ENCODE measurements at places on chromosomes 1 and 21.

DNA sequence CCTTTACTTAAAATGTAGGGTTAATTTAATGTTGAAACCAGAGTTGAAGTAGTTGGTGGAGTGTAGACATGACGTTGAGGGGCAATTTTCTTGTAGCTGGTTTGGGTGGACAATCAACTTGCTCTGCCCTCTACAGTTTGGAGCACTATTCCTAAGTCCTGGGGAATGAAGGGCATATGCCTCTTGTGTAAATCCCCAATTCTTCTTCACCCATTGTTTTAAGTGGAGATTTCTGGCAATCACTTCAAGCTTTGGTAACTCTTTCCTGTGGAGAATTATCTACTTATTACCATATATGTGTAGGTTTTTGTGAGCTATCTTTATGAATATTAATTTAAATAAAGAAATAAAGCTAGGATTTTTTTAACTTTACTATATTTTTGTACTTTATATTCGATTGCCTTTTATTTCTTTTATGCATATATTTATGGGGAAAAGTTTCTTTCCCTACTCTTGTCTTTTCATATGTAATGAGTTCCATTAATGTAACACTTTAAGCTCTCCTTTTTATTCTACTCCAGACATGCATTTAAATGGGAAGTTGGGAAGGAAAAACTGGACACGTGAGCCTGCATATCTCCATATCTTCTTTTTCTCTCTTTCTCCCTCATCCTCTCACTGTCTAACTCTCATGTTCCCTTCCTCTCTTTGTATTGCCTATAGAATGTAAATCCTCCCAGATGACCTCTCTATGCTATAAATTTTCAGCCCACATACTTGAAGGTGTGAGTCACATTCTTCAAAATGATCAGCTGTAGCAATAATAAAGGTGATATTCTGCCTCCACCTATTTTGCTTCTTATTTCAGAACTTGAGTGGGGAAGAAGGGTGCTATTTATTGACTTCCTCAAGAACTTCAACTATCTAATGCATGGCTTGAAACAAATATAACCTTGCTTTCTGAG is 276.7 kb downstream of the PTPRC start:
- DNase-seq = peak; percentile 26

DNA sequence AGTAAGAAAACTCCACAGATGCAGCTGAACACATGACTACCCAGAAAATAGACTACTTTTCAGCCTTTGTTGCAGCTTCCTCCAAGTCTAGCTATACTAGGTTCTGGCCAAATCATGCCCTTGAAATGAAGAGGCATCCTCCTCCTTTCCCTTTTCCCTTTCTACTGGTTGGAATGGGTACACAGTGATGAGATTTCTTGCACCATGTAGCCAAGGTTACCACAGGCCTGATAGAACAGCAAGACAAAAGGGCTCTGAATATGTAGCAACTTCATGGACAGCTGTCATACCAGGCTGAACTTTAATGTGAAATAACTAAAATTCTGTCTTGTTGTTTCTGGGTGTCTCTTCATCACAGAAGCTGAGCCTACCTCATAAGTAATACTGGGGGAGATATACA is 146.5 kb downstream of the PDE4B start:
- DNase-seq = no peak

GRCh38 chr1:94258873-94259331 is 21.5 kb upstream of the ARHGAP29 start:
- DNase-seq = peak; percentile 86

GRCh38 chr21:29406385-29406784 is 107.7 kb downstream of the BACH1 start:
- DNase-seq = no peak

- DNase-seq = no peak
These were observed 17.9 kb downstream of the PTPRF start for GRCh38 chr1:43548285-43549271.

DNA sequence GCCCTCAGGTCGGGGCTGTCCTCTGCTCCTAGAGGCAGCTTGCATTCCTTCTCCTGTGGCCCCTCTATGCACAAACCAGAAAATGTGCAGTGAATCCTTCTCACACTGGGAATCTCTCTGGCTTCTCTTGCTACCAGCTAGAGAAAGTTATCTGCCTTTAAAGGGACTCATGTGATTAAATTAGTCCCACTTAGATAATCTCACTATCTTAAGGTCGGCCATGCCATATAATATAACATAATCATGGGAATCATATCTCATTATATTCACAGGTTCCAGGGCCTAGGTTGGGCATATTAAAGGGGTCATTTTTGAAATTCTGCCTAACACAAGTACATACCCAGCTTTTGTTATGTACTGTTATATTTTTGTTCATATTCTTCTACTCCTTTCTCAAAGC is 31.4 kb downstream of the PTGFR start:
- no peak for DNase-seq

GRCh38 chr1:181508486-181509165 is 25.3 kb downstream of the CACNA1E start:
- DNase-seq = peak; percentile 6

- peak; percentile 67 for DNase-seq
These were observed 6.3 kb downstream of the NGF start for GRCh38 chr1:115331558-115332331.

GRCh38 chr21:45140346-45140940 is 66.1 kb downstream of the ADARB1 start:
- DNase-seq = peak; percentile 88

DNA sequence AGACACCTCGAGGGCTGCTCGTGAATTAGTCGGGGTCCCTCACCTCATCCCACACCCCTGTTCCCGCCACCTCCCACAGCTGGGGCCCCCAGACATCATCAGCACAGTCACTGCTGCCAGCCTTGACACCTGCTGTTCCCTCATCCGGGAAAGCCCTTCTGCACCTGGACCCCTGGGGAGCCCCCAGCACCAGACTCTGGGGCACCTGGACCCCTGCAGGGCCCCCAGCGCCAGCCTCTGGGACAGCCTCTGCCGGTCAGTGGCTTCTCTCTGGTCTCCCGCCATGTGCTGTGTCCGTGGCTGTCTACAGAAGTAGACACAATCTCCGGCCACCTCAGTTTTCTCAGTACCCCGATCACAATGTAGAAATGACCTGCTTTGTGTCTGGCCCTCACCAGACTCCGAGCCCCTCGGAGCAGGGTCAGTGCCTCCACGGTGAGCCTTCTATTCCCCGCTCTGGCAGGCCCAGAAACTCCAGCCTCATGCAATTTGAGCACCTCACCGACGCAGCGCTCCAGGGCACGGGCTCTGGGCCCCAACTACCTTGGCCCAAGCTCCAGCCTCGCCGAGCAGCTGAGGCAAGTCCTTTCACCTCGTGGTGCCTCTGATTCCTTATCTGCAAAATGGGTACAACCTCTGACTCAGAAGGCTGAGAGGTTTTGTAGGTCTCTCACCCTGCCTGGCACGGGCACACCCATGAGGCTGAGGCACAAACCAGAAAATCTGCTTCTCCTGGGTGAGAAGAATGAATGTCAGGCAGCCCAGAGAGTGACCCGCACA is 84.7 kb downstream of the RIPK4 start:
- no peak for DNase-seq

DNA sequence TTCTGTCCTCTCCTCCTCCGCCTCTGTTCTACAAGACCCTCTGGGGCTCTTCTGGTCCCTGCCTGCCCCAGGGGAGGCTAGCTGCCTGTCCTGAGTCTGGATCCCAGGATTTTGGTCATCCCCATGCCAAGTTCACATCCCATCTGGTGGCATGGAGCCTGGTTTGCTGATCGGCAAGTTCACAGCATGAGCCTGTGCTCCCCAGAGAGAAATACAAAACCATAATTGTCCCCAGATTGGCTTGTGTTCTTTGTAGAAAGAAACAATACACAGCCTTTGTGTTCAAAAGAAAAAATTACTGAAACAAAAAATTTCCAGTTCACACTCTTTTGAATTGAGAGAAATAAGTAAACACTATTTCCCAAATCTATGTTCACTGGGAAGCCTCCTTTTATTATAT is 149.4 kb upstream of the ZC3H12A start:
- no peak for DNase-seq

DNA sequence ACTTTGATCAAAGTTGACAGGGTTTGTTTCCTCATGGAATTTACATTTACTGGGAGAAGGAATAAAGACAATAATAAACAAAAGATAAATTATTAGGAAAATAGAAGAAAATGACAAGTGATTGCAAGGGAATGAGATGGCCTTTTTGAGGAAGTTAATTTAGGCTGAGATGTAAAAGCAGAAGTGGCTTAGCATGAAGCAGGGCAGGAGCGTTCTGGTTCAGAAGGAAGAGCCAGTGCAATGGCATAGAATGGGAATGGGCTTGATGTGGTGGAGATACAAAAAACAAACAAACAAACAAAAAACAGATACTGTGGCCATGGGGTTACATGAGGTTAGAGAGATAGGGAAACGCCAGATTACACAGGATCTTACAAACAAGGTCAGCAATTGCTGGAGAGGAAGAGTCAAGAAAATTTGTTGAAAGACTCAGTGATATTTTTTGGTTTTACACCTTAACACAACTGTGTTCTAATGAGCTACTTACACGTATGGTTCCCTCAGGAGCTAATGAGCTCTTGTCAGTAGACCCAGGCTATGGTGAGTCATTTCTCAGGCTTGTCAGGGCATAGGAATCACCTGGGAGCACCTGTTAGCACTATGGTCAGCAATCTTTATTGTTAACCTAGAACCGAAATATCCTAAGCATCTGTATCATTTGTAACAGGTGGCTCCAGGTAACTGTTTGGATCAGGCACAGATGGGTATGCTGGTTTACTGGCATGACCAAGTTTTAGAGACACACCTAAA is 8.7 kb upstream of the CADM3 start:
- no peak for DNase-seq

DNA sequence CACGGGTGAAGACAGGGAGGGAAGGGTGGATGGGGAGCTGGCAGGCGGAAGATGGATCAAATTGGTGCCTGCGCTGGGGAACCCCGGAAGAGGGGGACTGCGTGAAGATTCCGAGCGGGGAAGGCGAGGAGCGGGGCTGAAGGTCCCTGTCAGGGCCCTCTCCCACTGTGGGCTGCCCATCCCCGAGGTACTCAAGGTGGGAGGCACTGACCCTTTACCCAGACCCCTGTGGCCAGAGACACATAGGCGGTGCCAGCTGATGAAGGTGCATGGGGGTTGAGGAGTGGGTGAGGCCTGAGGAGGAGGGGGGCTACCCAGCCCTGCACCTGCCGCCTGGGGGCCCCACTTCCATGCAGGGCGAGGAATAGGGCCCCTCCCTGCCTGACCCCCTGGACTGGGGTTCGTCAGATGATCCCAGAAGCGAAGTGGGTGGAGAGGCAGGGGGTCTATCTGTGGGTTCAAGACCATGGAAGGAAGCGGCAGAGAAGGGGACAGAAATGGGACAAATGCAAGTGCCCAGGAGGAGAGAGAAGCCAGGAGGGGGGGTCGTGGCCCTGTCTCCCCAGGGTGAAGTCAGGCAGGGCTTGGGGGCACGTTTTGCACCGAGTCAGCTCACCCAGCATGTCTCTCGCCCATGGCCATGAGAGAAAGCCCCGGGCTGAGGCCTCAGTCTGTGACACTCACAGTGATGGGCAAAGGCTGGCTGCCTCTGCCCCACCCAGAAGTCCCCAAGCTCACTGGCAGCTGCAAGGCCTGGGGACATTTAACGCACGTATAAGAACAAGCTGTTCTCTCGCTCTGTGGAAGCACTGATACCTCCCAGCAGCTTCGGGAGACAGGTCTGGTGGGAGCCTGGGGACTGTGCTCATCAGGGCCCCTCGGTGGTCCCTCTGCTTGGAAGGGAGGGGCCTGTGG is 7.0 kb upstream of the MMEL1 start:
- DNase-seq = no peak

DNA sequence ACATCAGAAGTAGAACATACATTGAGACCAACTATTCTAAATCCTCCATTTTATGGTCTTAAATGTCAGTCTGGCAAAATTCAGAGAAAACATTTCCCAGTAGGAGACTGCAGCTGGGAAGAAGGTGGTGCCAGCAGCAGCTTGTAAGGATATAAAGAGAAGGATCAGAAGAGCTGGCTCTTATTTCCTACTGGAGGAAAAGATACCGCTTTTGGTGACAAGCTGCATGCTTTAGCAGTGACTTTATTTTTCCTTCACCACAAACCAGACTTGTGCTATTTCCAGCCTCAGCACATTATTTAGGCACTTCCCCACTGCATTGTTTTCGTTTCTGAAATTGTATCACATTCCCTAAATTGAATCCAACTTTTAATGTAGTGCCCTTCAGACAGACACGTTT is 28.4 kb downstream of the RNF11 start:
- DNase-seq = peak; percentile 93

DNA sequence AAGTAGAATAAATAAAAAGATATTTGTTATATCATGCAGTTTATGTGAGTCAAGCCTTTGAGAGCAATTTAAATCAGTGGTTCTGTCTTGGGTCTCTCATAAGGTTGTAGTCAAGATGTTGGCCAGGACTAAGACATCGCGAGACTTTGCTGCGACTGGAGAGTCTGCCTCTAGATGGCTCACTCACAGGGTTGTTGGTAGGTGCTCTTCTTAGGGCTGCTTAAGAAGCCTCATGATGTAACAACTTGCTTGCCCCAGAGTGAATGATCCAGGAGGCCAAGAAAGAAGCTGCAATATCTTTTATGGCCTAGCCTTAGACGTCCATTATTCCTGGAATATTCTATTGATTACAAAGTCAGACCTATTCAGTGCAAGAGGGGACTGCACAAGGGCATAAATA is 73.1 kb upstream of the CACHD1 start:
- no peak for DNase-seq

- no peak for DNase-seq
These were observed 33.1 kb downstream of the STPG1 start for GRCh38 chr1:24380508-24380907.

GRCh38 chr1:167258858-167259257 is 38.2 kb downstream of the POU2F1 start:
- no peak for DNase-seq

DNA sequence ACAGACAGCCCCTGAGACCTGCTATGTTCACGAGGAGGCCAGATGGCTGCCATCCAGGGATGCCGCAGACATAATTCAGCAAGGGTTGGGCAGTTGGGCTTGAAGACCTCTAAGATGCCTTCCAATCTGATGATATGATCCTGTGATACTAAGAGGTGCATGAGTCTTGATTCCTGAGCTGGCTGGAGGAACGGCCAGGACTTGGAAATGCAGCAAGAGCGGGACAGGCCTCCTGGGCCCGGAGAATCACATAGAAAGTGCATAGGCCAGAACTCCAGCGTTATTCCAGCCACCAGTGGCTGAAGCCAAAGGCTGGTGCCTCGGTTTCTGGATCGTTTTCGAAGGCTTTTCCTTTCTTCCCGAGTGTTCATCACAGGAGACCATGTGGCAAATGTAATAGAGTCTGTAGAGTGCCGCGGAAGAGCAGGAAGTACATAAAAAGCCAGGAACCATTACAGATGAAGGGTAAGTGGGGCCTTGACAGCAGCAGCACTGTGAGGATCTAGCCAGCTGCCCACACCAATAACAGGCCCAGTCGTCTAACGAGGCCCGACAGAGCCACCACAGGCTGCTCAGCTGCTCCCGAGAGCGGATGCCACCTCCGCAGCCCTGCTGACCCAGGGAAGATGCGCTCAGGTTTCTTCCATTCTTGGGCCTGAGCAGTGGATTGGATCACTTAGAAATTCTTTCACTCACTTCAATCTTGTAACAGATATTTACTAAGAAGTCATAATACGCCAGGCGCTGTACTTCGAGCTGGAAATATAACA is 14.0 kb upstream of the LHX4 start:
- DNase-seq = no peak

DNA sequence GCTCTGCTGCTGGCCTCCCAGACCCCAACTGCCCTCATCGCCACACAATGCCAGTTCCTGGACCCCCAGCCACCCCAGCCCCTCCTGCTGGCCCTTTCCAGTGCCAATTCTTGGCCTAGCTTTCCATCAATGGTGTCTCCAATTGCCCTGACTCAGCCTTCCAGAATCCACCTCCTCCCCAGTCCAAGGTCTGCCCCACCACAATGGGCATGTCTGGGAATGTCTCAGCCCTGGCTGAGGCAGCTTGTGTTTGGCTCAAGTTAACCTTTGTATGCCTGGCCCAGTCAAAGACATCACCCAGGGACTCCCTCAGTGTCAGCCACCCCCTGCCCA is 16.4 kb downstream of the ALDH4A1 start:
- peak; percentile 58 for DNase-seq

All from EL (cell line).